ENCODE measurements at places on chromosomes 2 and 18.

- DNase-seq: no peak
These were observed 88.8 kb upstream of the ACVR2A start for GRCh38 chr2:147756069-147756468.

DNA sequence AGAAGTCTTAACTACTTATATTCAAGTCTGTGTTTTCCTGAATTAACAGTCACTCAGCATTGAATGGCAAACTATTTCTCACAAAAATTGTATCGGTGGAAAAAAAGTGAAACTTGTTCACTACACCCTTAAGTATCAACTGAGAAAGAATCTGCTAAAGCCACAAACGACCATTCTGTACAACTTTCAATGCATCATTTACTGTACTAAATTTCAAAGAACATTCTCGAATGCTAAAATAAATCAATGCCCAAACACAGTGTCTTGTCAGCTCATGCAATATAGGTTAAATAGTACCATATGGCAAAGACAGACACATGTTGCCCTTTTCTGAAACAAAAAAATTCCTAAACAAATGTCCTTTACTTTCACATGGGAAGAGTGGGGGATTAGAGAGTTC, 9.0 kb downstream of the ZNF516 start:
- no peak for DNase-seq

- no peak for DNase-seq
These were observed 214.6 kb downstream of the TTC32 start for GRCh38 chr2:19687017-19687659.

- no peak for DNase-seq
These were observed 11.6 kb upstream of the LRRFIP1 start for GRCh38 chr2:237615631-237616249.

GRCh38 chr2:46985512-46985911, 69.9 kb upstream of the MCFD2 start:
- DNase-seq: no peak

- peak; percentile 53 for DNase-seq
These were observed 587 bp downstream of the SUMO1 start for GRCh38 chr2:202237787-202238233.

DNA sequence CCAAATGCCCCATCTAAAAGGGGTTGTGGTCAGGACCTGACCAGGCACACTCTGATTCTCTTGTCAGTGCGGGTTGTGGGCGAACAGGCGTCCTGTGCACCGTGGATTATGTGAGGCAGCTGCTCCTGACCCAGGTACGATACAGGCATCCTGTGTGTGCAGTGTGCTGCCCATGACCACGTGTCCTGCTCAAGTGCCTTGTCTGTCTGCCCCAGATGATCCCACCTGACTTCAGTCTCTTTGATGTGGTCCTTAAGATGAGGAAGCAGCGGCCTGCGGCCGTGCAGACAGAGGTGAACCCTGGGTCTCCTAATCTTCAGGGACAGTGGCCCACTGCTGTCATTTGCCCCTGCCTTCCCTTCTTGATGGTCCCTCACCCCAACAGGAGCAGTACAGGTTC, 14.6 kb downstream of the PTPN18 start:
- DNase-seq: no peak

- no peak for DNase-seq
These were observed 127.8 kb downstream of the MBP start for GRCh38 chr18:77004555-77005380.

All from amniotic epithelial cell (primary cell).